H54 (cell line): ENCODE measurements at places on chromosomes 3 and 15.

- no peak for DNase-seq
Measured at GRCh38 chr3:172659246-172660002, 51.4 kb downstream of the NCEH1 start.

- DNase-seq = no peak
Measured at GRCh38 chr15:80918196-80918783, 71.3 kb downstream of the MESD start.

- DNase-seq = no peak
Measured at GRCh38 chr3:4562595-4562994, 69.4 kb downstream of the ITPR1 start.

DNA sequence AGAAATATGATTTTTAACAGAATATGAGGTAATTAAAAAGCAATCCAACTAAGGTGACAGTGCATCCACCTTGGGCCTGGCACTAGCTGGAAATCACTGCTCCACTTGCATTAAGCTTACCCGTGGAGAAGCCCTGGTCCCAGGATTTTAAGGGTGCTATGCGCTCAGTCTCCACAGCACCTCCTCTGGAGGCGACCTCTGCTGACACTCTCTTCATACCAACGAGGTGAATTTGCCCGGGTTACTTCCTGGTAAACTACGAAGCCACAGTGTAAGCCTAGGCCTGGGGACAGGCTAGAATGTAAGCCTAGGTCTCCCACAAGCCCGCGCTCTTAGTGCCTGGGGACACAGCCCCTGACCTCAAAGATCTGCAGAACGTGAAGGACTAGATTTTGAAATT is 793 bp downstream of the APOD start:
- peak; percentile 22 for DNase-seq

GRCh38 chr15:76309601-76310330 is 1.5 kb downstream of the ETFA start:
- DNase-seq = no peak

DNA sequence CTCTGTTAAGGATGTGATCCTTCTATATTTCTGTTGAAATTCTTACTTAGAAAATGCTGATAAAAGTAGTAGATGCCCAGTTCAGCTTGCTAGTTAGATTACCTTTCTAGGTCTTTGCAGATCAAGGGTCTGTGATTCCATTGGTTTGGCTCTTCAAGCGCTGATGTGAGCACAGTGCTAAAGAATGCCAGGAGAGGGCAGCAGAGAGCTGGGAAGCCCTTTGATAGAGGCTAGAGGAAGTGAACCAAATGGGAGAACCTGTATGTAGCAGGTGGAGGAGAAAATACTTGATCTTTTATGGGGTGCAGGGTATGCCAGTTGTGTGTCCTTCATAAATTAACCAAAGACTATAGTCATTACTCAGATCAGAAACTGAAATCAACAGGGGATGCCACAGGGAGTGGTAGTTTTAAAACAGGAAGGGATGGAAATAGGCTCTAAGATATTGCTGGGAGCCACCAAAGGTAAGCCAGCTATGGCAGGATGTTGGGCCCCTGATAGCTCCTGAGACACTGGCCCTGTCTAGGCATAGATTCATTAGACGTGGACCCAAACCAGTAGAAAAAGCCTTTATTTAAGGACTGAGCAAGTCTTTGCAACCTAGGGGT is 677.4 kb downstream of the SQOR start:
- DNase-seq = peak; percentile 20

DNA sequence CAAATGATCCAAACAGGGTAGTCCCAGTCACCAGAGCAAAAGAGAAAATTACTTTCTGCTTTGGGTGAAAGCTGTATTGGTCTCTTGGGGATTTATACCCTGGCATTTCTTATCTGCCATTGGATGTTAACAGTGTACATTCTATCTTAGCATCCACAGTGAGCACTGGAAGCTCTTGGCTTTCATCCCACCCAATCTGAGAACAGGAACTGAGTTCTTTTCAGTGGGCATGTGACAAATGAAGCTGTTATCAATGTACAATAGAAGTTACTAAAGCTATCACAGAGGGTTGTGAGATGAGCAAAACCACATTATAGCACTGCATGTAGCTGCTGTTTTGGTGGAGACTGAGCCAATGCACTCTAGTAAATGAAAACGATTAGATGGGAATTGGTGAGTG is 300.7 kb downstream of the TUSC7 start:
- DNase-seq = no peak

DNA sequence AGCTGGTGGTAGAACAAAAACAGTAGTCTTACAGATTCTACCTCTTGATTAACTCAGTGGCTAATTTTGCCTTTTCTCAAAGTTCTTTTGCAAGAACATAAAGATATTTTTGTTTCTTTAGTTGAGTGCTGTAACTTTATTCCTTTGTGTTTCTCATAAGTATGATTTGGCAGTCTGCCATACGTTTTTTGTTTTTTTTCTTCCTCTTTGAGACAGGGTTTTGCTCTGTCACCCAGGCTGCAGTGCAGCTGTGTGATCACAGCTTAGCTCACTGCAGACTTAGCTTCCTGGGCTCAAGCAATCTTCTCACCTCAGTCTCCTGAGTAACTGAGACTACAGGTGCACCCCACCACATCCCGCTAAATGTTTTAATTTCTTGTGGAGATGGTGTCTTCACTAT is 22.4 kb downstream of the B3GNT5 start:
- DNase-seq = no peak

GRCh38 chr15:98767692-98768091 is 119.4 kb downstream of the IGF1R start:
- DNase-seq = no peak

- no peak for DNase-seq
Measured at GRCh38 chr3:75089841-75090240, 475.4 kb upstream of the CNTN3 start.

DNA sequence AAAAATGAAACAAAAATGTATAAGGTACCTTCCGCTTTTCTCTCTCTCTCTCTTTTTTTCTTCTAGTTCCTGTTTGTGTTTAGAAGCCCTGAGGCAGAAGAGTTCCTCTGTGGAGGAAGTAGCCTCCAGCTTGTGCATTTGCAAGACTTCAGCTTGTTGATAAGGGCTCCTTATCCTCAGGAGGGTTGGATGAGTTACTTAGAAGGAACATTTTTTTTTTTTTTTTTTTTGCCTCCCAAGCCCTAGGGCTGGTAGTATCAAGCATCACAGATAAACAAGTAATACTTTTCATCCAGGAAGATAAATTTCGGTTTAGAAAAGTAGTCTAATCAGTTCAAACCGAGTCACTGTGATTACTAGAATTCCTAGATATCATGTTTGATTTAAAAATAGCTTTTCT is 91.0 kb upstream of the CBLB start:
- no peak for DNase-seq

- no peak for DNase-seq
Measured at GRCh38 chr3:160540551-160540950, 24.8 kb downstream of the KPNA4 start.
